Ureter (tissue), 1 donor: ENCODE measurements at places on chromosomes 2 and 18. TPM values are rescaled to one million over a fixed set of nuclear protein-coding genes. Genes with fewer than 3 reads are reported as not detected.

GRCh38 chr2:174866421-174866820, 102.1 kb upstream of the CHRNA1 start:
- DNase-seq = no peak

- no peak for DNase-seq
These were observed 43.3 kb upstream of the ZCCHC2 start for GRCh38 chr18:62479574-62479973.

- no peak for DNase-seq
These were observed 19.7 kb downstream of the MIB1 start for GRCh38 chr18:21760321-21760720.

Gene PAIP2B
- total RNA-seq = 11.6 TPM

DNA sequence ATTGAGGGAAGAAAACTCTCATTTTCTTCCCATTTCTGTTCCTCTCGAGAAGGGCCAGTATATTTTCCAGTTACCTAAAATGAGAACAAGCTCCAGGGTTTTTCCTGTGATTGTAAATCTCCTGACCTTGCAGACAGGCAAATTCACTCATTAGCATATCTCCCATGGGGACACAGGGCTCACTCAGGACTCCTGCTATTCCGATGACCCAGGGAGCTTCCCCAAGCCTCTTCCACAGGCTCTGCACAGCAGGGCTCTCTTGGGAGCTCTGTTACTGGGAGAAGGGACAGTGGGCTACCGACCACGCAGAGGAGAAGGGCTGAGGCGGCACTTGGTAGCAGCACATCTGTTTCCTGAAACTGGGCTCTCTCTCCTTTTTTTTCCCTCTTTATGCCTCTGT, 135.2 kb upstream of the CAPN13 start:
- DNase-seq = no peak

DNA sequence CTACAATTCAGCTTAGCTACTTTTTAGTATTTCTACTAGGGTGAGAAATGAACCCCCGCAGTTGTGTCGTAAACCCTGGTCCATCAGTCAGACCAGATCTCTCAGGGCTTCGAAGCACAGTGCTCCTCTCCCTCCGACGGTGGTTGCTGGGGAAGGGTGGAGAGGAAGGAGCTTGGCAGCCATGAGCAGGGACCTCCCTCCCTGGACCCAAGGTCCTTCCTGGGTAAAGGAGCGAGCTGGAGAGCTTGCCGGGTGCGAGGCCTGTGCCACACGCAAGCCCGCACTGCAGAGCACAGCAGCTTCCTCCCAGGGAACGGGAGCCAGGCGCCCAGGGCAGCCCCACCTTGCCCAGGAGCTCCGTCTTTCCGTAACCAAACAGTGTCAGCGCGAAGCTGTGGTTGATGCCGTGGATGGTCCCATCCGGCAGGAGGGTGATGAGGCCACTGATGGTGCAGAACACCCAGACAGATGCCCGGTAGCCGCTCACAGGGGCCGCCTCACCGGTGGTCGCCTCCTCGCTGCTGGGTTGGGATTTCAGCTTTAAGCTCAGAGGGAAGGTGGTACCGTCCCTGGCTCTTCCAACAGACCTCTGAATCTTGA, 12.5 kb downstream of the PASK start:
- DNase-seq = no peak

DNA sequence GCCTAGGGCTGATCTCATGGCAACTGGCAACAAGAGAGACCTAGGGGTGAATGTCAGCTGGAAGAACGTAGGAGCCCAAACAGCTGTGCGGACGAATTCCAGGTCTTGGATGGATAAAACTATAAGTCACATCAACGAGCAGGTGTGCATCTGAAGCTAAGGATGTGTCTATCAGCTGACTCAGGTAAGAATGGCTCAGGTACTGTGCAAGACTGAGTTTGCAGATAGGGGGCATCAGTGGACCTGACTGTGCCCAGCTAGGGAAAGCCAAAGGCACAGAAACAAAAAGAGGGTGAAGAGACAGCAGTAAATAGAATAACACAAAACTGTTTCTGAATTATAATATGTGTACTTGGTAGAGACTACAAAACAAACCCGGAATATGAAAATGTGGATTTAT, 357.3 kb downstream of the ZEB2 start:
- no peak for DNase-seq

- DNase-seq = no peak
These were observed 32.8 kb downstream of the TTC21B start for GRCh38 chr2:165920748-165921147.

GRCh38 chr2:181998891-181999654, 13.4 kb downstream of the PPP1R1C start:
- no peak for DNase-seq

DNA sequence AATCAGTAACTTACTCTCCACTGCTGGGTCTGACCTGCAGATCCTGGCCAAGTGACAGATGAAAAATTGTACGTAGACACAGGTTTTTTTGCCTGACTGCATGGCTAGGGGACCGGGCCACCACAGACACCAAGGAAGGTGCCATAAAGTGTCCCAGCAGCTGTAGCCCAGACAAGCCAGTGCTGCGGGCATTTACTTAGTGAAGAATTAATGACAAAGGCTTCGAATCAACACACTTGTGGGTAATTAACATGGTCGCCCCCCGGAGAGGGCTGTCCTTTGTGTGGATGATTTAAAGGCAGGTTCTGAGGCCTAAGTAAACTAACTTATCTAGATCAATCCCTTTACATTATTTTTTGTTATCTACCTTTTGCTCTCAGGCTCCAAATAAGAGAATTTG, 1709.1 kb upstream of the LRRTM1 start:
- DNase-seq = no peak

Gene RHOB
- 304 TPM for total RNA-seq

Gene ABCG8
- total RNA-seq = not detected

Gene SCYGR5
- not detected for total RNA-seq

- DNase-seq = no peak
These were observed 329.7 kb downstream of the FSIP2 start for GRCh38 chr2:186068139-186068801.

GRCh38 chr2:99756059-99756458, 266.2 kb upstream of the REV1 start:
- DNase-seq = no peak

GRCh38 chr18:74540652-74541421, 6.5 kb downstream of the CNDP1 start:
- DNase-seq = no peak

DNA sequence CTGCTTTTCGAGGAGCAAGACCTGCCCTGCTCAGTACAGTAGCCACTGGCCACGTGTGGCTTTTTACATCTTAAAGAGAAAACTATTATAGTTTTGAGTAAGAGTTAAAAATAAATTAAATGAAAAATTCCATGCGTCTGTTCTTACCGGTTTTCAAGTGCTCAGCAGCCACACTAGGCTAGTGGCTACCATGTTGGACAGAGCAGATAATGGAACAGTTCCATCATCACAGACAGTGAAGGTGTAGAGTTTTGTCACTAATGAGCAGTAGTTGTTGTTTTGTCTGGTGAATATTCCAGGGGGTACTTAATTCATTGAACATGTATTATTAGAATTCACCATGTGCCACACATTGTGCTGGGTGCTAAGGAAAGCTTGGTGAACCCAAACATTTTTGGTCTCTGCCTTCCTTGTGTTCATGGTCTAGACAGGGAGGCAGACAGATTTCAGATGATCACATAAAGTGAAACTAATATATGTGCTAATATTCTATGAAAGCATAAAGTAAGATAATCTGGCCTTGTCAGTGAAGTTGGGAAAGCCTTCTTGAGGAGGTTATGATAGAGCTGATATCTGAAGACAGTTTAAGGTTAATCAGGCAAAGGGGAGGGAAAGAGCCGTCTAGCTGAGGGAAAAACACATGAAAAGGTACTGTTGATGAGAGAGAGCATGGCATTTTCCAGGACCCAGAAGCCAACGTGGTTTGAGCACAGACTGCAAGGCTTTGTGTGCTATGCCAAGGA, 1.4 kb downstream of the ALMS1 start:
- no peak for DNase-seq

Gene DSG1
- total RNA-seq = 0.13 TPM

Gene INSIG2
- 14.3 TPM for total RNA-seq

DNA sequence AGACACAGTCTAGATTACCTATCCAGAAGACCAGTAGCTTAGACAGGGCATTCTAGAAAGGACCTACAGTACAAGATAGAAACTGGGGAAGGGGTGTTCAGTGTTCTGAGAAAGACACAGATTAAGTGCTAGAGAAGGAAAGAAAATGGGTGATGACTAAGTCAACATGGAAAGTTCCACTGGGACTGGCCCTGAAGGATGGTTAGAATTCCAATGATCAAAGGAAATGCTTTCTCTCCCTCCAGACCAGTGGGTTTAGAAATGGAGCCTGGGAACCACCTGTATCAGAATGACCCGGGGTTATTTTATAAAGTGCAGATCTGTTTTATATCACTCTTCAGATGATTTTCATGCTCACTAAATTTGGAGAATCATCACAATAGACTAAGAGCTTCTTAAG, 5.8 kb upstream of the COLEC12 start:
- DNase-seq = no peak

Gene TUBA3D
- not detected for total RNA-seq

GRCh38 chr2:53235836-53236582, 531.6 kb upstream of the CHAC2 start:
- DNase-seq = no peak

- no peak for DNase-seq
These were observed 43.5 kb upstream of the ELAC1 start for GRCh38 chr18:50924372-50924771.

Gene CIDEA
- total RNA-seq = not detected

Gene ADGRF3
- 0.89 TPM for total RNA-seq

GRCh38 chr18:47108373-47108772, 41.9 kb downstream of the HDHD2 start:
- DNase-seq = no peak

DNA sequence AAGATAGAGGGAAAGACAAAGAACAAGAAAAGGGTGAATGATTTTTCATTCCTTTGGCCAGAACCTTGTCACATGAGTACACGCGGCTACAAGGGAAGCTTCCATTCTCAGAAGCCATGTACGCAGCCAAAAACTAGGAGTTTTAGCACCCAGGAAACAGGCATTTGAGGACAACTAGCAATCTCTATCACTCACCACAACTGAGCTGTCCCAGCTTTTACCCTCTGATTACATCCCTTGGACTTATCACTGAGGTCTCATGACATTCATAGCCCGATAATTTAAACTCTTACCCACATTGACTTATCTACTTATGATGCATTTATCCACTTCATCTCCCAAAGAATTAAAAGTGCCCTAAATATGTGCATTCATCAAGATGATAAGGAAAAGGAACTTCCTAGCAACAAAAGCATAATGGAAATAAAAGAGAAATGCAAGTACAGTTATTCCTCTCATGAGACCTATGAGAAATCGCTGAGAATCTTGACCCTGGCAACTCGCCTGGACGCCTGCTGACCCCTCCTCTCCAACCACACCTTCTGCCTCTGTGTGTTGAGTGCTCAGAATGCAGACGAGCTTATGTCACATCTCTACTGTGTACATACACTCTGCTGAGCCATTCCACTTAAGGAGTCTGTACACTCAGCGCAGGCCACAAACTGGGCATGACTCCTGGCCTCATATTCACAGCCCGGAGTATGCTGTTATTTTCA, 28.7 kb upstream of the MFSD6 start:
- no peak for DNase-seq

Gene PLCD4
- total RNA-seq = 3.9 TPM

Gene APLF
- 8.9 TPM for total RNA-seq

Gene SERPINB12
- not detected for total RNA-seq

DNA sequence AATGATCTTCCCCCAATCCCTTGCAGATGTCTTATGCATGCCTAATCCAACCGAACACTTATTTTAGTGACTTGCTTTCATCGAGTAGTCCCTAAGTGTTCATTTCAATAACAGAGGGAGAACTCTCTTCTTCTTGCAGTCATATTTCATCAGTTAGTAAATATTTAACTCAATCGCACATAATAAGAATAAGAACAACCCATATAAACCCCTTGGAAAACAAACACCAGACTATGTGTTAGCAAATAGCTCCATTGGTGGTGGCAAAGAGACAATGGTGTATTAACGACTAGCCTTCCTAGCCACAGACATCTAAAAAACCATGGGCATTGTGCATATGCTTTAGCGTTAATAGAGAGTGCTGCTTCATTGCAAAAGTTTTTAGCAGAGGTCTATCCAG, 725.8 kb downstream of the BCL11A start:
- no peak for DNase-seq

- DNase-seq = no peak
These were observed 79.5 kb upstream of the SOX11 start for GRCh38 chr2:5612666-5613065.

GRCh38 chr18:70506511-70506910, 217.7 kb downstream of the SOCS6 start:
- no peak for DNase-seq

DNA sequence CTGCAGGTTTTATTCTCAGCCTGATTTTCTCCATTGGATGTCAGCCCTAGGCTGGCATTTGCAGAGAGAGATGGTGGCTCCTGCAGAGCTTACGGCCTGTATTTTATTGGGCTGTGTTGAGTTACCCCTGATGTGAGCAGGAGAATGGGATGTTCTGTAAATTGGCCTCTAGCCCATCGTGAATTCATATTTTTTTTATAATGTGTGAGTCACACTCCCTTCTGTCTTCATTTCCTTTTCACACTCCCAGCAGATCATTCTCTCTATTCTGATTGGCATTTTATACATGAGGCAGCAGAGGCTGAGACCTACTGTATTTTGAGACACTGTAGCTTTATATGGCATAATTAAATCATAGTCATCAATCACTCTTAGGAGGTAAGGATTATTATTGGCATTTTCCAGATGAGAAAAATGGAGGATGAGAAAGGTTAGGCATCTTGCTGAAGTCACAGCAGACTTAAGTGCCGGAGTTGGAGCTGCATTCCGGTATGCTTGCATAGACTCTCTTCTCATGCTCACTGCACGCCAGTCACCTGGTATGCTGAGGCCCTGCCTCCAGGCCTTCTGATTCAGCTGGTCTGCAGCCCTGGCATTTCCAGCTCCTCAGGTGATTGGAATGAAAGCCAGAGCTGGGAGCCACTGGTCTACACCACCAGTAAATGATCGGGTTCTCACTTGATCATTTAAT, 142.4 kb downstream of the NEDD4L start:
- DNase-seq = no peak

GRCh38 chr18:47978141-47978540, 47.7 kb upstream of the SMAD2 start:
- no peak for DNase-seq

- DNase-seq = peak; percentile 78
These were observed 135.6 kb upstream of the ZNF236 start for GRCh38 chr18:76686737-76687231.

Gene AOX1
- total RNA-seq = 56.6 TPM
